Stimulated activated CD4-positive, alpha-beta T cell treated with anti-CD3 and anti-CD28 coated beads, Interleukin-1b, Interleukin-23, amount 100 ng/mL, for 24 hours (primary cell): ENCODE measurements at places on chromosomes 1 and 21.

GRCh38 chr21:31370893-31371544, 27.0 kb upstream of the TIAM1 start:
- DNase-seq: no peak

DNA sequence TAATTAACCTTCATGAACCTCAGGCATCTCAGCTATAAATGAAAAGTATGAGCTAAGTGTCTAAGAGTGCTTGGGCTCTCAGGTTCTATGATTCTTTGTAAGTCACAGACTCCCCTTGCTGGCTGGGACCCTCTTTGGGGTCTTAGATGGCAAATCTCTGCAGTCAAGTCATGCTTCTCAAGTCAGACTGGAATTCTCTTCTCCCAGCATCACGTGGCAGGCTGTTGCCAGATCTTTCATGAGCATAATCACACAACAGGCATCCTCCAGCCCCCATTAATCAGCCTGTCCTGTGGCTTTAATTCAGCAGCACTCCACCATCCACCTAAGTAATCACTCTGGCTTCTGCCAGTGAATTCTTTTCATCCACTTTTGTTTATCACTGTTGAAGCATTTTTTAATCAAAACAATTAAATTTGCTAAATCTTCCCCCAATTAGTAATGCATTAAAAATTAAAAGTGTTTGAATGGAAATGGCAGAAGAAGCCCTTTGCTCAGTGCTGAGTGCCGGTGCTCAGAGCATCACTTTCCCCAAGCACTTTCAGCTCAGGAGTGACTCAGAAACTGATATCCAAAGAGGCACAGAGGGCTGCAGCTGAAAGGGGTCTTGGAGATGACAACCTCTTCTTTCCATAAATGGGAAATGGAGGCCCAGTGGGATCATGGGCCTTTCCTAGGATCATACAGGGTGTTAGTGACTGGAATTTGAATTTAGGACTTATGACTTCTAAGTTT, 50.2 kb downstream of the C8A start:
- no peak for DNase-seq

- no peak for DNase-seq
These were observed 50.9 kb upstream of the ARHGEF16 start for GRCh38 chr1:3403388-3404231.

- no peak for DNase-seq
These were observed 26.5 kb upstream of the KCNA10 start for GRCh38 chr1:110545492-110545891.
